ENCODE measurements at places on chromosomes 5 and 9.

GRCh38 chr5:68315679-68316271 is 100.2 kb downstream of the PIK3R1 start:
- DNase-seq, result no peak

DNA sequence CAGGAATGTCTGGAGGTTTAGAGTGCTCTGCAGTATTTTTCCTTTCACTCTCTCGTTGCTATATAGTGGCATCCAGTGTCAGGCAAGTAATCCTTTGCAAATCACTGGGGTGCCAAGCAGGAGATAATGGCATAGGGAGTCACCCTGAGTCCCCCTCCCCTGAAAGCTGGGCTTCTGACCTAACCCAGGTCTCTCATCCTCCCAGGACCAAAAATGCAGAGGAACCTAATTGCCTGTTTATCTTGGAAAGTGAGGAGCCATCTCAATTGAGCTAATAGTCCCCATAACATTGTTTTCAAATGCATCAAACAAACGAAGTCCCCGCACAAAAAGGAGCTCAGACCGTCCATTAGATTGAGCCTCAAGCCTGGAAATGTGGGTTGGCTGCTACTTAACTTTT is 368.0 kb upstream of the IRX2 start:
- no peak for DNase-seq

DNA sequence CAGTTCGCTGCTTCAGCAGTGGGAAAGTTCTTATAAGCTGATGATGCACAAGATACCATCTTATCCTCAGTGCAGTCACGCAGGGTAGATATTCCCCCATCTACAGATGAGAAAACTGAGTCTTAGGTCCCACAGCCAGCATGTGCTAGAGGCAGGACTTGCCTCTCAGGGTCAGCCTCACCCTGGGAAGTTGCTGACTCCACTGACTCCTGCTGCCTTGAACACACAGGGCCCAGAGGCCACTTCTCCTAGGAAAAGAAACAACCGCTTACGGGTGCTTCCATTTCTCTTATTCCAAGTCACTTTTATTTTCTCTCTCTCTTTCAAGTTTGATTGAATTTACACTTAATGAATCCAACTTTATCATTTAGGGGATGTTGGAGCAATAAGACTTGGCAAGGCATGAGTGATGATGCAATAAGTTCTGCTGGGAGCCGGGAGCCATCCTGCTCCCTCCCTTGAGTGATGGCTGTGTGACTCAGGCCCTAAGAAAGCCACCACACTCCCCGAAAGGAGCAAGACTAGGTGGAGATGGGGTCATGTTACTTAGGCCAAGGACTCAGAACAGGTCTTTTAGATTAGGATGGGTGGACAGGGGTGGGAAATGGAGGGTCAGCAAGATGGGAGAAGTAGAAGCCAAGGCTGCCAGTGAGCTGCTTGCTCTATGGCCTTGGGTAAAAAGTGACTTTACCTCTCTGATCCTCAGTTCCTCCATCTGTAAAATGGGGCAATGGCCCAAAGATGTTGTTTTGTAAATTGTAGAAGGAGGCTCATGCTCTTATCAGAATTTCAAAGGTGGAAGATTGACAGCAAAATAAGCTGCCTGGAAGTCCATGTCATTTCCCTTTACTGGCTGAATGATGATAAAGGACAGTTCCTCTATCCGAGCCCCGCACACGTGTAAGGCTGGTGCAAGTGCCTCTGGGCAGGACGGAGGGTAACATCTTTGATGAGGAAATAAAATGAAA is 67.4 kb upstream of the ZNF618 start:
- peak; percentile 16 for DNase-seq

- no peak for DNase-seq
Measured at GRCh38 chr9:114003758-114004157, 74.3 kb downstream of the AMBP start.

- DNase-seq, result peak; percentile 52
Measured at GRCh38 chr9:121439711-121440664, 59.7 kb downstream of the GGTA1 start.

- peak; percentile 4 for DNase-seq
Measured at GRCh38 chr5:30539004-30539634, 654.4 kb upstream of the CDH6 start.

- DNase-seq, result no peak
Measured at GRCh38 chr9:31520301-31521085, 864.0 kb upstream of the ACO1 start.

DNA sequence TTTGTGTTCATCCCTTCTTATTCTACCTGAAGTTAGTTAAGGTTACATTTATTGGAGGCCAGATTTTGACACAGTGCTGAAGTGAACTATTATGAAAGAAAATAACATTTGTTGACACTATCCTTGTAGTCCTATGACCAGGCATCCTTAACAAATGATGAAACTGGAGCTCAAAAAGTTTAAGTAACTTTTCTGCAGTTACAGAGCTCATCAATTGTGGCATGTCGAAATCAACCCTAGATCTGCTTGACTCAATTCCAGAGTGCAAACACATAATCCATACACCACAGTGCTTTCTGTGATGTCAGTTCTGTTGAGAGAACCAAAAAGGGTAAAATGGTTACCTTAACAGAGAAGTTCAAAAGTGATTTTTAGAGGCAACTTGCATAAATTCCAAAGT is 28.6 kb downstream of the KCNN2 start:
- DNase-seq, result no peak

- DNase-seq, result peak; percentile 62
Measured at GRCh38 chr9:133714606-133715294, 23.4 kb downstream of the SARDH start.

GRCh38 chr9:18699764-18700163 is 225.8 kb downstream of the ADAMTSL1 start:
- DNase-seq, result no peak

DNA sequence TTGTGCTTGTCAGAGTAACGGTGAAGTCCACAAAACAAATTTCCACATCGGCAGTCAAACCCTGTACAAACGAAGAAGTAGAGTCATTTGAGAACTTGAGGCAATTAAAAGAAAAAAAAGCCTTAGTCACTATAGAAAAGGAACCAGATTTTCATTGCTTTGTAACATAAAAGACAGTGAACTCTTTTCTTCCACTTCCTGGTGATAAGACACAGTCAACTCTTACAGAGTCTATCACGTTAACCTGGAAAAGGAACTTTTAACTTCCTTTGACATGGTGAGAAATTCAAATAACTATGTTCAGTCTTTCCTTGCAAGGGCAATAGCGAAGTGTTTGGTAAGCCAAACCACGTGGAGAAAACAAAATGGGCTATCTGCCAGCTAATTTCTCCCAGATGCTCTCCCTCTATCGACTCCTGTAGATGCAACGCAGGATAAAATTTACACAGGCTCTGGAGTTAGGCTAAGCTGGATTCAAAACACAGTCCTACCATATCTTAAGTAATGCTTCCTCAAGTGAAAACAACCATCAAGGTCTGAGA is 8.9 kb downstream of the ZFAND5 start:
- peak; percentile 89 for DNase-seq

DNA sequence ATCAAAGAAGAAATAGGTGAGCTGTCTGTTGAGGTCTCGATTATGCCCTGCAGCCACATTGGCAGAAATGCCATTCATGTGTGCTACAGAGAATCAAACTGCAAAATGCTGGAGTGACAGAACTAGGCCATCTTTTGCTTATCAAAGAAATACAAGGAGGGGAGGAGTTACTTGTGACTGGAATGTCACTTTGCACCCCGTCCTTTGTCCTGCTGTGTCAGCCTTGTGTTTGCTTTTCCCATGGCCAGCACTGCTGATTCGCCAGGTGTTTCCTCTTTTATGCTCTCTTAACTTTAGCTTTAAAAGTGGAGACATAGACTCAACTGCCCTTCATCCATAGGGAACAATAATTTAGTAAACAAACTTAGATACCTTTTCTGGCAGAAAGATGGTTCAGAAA is 54.3 kb downstream of the SLC46A2 start:
- no peak for DNase-seq

DNA sequence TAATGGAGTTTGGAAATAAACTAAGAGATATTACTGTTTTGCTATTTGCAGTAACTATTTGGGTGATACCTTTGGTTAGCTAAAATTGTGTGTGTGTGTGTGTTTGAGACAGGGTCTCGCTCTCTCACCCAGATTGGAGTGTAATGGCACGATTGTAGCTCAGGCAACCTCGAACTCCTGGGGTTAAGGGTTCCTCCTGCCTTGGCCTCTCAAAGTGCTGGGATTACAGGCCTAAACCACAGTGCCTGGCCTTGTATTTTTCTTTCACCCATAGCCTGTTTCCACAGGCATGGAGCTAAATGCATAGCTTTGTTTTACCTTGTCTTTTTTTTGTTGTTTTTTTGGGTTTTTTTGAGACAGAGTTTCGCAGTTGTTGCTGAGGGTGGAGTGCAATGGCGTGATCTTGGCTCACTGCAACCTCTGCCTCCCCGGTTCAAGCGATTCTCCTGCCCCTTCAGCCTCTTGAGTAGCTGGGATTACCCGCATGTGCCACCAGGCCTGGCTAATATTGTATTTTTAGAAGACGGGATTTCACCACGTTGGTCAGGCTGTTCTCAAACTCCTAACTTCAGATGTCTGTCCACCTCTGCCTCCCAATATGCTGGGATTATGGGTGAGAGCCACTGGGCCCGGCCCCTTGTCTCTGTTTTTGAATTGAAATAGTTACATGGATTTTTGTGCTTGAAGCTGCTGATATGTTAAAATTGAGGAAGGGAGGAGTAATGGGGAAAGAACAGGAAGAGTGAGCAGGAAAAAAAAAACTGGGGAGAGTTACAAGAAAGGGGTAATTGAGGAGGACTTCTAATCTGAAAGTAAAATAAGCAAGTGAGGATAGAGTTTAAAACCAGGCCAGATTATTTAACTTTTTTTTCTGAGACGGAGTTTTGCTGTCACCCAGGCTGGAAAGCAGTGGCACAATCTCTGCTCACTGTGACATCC is 5.7 kb downstream of the GPBP1 start:
- no peak for DNase-seq

DNA sequence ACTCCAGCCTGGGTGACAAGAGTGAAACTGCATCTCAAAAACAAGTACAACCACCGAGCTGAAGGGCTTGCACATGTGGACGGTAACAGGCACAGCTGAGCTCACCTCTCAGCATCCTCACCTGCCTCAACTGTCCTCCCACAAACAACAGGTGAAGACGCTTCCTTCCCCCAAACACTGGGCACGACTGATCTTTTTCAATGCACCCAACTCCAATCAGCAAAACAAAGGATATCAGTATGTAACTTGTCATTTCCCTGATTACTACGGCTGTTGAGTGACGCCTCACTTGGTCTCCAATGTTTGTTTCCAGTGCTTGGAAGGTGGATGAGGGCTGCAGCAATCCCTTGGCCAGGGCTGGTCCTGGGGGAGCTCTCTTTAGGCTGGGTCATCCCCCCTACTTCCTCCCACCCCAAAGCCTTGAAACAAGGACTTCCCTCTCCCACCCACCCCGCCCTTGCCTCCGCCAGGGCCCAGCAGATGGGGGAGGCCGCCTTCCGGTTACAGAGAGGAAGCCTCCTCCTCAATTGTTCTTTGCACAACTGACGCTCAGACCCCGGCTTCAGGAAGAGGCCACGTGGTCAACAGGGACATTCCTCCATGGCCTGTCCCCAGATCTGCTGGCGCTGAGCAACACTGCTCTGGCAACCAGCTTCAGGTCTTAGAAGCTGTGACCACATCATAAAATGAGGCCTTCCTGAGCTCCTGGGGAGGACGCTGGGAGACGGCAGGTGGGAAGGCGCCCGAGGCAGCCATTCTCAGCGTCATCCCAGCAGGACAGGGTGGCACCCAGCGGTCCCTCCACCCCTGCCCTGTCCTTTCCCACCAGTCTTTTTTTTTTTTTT is 5.9 kb downstream of the FAM78A start:
- DNase-seq, result peak; percentile 87

Measured in muscle of leg (tissue), 16 donors.